NCI-H526 (cell line): ENCODE measurements at places on chromosomes 7 and 10.

GRCh38 chr10:75211007-75211691, 553 bp downstream of the VDAC2 start:
- no peak for DNase-seq

- DNase-seq: no peak
Measured at GRCh38 chr10:120105001-120105400, 212.5 kb downstream of the SEC23IP start.

DNA sequence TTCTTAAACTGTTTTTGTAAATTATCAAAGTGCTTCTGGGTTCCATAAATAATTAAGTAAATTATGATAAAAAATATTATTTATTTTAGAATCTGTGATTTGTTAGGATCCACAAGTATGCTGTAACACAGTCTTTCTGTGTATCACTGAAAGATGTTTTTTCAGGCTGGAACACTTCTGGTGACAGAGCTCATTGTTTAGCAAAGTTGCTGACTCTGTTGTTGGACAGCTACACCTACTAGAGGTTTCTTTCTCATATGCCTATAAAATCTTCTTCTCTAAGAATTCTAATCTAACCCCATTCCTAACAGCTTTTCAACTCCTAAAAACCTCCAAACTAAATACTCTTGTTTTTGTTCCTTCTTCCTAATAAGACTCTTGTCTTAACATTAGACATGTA, 176.8 kb downstream of the THSD7A start:
- no peak for DNase-seq

- DNase-seq: no peak
Measured at GRCh38 chr10:121288864-121289661, 309.2 kb downstream of the FGFR2 start.

DNA sequence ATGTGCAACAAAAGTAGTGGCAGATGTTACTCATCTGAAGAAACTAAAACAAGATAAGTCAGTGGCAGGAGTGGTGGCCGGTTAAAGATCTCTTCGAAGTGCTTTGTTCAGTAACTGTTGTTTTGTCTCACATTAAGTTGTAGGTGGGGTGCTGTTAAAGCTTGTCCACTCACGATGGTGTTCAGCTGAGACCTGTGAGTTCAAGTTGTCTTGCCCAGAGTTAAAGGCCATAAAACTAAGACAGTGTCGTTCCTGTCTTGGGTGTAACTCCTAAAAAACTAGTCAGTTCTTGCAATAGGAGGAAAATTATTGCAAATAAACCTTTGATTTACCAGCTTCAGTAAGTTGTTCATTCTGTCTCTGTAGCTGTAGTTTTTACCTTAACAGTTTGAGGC, 857 bp upstream of the FOXP2 start:
- peak; percentile 22 for DNase-seq

DNA sequence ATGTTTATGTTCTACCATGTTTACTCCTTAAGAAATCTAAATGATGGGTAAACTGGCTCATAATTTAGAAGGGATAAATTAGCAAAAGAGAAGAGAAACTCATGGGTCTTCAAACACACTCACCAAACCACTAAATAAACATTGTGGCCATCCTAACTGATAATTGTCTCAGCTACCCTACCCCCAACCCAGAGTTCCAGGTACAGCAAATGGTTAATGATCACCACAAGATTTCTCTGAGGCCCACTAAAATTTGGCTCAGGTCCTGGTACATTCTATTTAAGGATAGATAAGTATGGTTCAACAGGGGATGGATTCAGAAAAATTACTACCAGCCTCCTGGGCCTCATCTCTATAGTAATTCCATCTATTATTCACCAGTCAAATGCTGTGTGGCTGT, 21.4 kb downstream of the SLC25A13 start:
- DNase-seq: no peak

GRCh38 chr7:68143345-68143744, 1146.7 kb downstream of the TYW1 start:
- DNase-seq: no peak

GRCh38 chr10:5587151-5588079, 62.7 kb downstream of the CALML3 start:
- no peak for DNase-seq

- no peak for DNase-seq
Measured at GRCh38 chr7:33554576-33554975, 350.8 kb upstream of the BMPER start.

DNA sequence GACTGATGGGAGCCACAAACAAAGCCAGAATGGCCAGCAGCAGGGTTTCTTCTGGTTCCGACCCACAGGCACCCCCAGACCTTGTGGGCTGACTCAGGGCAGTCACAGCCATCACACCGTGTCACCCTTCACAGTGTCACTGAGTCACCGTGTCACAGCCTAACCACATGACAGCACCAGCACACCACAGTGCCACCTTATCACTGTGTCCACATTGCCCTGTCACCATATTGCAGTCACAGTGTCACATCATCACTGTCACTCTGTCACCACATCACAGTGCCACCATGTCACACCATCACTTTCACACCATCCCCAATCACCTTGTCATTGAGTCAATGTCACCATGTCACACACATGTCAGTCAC, 77.0 kb downstream of the OAT start:
- no peak for DNase-seq

DNA sequence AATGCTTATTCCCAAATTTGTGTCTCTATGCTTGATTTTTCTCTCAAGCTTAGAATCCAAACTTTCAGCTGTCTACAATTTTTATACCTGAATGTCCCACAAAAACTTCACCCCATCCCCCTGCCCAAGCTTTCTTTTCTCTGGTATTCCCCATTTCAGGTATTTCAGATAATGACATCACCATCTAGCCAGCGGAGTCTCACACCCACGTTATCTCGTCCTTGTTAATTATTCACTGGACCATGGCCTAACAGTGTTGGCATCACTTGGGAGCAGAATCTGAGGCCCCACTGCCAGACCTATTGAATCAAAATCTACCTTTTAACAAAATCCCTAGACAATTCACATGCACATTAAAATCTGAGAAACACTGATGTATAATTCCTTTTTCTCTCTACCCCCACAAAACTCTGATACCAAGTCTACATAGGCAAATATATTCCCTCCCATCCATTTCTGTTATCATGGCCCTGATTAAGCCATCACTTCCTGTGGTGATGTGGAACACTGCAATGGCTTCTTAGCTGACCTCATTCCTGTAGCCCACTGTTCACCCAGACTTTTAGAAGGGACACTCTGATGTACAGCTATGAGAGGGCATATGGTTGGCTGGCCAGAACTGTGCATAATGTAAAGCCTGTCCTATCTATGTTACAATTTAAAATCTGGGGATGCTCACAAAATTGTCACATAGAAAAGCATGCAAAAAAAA, 31.4 kb downstream of the ZNF438 start:
- no peak for DNase-seq

DNA sequence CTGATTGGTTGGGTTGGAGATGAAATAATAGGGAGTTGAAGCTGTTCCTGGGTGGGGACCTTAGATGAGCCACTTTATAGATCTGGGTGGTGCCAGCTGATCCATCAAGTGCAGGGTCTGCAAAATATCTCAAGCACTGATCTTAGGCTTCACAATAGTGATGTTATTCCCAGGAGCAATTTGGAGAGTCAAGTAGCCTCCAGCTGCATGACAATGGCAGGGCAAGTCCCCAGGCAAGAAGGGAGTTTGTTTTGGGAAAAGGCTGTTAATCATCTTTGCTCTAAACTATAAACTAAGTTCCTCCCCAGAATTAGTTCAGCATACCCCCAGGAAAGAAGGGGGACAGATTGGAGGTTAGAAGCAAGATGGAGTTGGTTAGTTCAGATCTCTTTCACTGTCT, 47.7 kb upstream of the WAPL start:
- no peak for DNase-seq

DNA sequence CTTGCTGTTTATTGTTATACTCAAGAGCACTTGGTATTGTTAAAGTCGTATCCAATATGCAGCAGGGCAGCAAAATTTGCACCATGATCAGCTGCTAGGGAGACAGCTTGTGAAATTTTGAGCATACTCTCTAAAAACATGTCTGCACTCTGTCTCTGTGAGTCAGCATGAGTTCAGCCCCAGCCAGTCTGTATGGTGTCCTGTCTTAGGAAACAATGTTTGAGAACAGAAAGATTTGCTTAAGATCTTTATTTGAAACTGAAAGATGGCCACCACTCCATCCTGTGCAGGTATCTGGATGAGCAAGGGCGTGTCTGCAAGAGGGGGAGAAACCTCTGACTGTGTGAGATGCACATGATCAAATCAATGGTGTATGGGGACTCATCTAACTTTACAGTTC, 97.1 kb downstream of the GNAI1 start:
- no peak for DNase-seq

DNA sequence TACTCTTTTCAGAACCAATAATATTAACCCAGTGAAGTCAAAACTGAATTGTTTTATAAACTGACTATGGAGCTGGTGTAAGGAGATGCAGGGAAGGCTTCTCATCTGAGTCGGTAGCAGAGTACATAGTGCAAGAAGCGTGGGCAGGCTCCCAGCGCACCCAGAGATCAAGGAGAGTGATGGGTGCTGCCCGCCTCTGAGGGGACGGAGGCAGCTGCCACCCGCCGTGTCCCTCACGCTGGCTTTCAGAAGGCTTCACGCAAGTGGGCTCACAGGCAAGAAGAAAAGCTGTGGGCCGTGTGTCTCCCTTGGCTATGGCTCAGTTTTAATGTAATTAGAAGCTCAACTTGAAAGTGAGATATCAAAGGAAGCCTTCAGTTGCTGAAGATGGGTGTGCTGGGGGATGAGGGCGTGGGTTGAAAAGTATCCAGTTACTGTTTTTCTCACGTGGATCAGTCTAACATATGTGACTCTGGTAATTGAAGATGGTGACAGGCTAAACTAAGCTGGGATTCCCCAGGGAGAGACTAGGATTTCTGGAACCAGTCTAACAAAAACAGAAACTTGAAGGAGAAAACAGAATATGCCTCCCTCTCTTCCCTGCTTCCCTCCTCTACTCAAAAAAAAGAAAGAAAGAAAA, 159.9 kb downstream of the MGMT start:
- DNase-seq: no peak

- no peak for DNase-seq
Measured at GRCh38 chr10:72953687-72954086, 919 bp downstream of the PLA2G12B start.

- DNase-seq: peak; percentile 30
Measured at GRCh38 chr10:87092861-87093631, 1.6 kb downstream of the GLUD1 start.

GRCh38 chr7:141158561-141158960, 84.7 kb downstream of the TMEM178B start:
- no peak for DNase-seq

DNA sequence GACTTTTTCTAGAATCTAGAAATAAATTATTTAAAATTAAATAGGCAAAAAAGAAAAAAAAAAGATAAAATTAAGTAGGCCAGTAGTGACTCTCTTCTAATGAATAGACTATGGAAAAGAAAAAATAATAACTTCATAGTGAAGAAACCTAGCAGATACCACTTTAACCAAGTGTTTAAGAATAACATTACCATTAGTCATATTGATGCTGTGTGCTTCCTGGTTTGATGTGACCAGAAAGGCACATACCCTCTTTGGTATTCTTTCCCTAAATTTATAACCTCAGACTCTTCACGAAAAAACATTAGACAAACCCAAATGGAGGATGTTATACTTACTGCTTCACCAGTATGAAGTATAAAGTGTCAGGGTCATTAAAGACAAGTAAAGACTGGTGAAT, 42.6 kb downstream of the KIF20B start:
- DNase-seq: no peak

- no peak for DNase-seq
Measured at GRCh38 chr7:11829954-11830353, 2.0 kb downstream of the THSD7A start.

DNA sequence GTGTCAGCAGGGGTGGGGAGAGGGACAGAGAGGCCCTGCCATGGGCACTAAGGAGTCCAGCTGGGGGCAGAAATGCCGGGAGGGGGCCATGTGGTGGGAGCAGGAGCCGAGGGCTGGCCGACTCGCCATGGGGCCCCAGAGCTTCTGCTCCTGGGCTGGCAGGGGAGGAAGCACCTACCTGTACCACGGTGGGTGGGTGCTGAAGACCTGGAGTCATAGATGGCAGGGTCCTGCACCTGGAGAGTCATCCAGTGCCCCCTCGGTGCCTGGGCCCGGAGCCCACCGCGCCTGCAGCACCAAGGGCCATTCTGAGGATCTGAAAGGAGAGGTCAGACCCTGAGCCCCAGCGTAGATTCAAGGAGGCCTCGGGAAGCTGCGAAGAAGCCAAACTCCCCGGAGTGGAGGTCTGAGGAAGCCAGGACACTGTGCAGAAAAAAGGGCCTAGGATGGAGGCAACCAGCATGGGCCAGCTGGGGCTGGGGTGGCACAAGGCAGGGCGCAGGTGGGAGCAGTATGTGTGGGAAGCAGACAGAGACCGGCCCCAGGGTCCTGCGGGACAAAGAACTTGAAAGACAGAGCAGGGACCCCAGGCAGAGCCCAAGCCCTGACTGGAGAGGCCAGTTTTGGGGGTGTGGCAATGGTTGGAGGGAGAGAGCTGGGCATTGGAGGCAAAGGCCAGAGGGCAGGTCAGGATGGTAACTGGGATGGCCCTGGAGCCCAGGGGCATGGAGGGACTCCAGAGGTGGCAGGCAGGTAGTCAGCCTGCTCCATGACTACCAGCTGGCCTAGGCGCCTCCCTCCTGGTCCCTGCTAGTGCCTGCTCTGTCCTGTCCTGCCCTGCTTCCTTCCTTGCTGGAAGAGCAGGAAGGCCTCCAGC, 26.7 kb upstream of the SMARCD3 start:
- DNase-seq: no peak

DNA sequence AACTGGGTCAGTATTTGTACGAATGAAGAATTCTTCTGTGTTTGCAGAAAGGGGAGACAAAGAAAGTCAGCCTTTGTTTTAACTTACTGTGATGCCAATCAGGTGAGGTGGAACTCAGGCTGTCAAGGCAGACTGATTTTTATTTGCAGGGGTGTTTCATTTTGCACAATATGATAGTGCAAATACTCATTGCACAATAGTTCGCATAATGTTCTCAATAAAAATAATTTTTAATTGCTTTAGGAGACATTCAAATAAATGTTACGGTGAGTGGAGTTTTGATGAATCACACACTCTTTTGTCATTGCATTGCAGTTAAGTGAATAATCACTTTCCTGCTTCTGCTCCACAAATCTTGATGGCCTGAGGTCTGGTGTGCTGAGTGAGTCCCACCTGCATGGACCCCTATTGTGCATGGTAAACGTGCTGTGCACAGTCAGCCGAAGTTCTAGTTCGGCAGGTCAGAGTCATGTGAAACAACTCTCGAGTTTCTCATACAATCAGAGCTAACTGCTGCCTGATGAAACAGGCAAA, 141.3 kb upstream of the FZD8 start:
- DNase-seq: no peak

DNA sequence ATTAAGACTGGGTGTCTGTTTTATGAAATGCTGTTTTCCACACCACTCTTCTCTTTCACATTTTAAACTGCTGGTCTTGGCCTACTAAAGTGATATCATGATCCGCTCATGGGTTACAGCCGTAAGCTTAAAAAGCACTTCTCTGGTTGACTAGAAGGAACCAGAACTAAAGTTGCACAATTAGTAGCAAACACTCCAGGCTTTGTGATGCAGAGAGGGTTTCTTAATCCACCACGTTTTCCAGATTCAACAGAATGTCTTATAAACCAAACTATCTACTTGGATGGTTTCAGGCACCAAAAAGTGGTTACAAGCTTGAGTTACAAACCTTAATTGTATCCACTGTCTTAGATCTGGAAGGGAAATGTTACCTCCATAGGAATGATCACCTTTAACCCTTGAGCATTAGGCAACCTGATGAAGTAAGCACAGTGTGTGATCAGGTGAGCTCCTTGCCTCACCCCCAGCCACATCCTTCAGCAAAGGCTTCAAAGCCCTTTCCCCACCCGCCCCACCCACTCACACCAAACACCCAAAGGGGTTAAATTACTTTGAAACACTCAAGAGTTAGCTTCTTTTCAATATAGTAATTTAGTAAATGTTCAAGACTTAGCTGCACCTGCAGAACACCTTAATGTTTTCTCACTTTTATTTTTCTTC, 3.5 kb downstream of the ELMO1 start:
- no peak for DNase-seq
